ENCODE measurements at places on chromosomes 13 and 19.
A peak's percentile ranks its signal among the peaks of the same experiment; 100 is the strongest.

DNA sequence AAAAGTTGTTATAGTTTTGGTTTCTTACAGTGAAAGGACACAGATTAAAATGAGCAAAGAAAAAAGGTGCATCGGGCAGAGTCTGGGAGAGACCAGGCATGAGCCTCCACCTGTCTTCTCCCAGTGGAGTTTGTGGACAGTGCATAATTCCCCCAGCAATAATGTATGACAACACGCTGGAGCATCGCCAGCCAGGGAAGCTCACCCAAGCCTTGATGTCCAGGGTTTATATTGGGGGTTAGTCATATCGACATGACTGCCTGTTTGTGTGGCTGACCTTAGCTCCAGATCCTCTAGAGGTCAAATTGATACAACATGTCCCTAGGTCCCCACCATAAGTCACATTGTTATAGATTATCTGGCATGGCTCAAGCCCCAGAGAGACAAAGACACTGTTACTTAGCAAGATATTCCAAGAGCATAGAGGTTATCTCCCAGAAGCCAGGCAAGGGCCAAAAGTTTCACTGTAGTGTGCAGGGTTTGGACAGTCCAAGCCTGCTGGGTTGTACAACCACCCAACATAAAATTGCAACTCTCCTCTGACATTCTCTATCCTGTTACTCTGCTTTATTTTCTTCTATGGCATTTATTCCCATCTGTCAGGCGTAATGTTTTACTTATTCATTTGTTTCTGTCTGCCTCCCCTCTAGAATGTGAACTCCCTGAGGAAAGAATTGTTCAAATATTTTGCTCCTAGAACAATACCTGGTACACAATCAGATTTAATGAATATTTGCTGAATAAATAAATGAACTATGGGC, 5.6 kb upstream of the KLK13 start:
- DNase-seq: peak; percentile 92

- peak; percentile 51 for DNase-seq
These were observed 1066.7 kb upstream of the PCDH20 start for GRCh38 chr13:62482351-62482750.

- no peak for DNase-seq
These were observed 27.1 kb upstream of the IGFL1 start for GRCh38 chr19:46202426-46202825.

GRCh38 chr13:41458187-41458760, 924 bp downstream of the RGCC start:
- no peak for DNase-seq

DNA sequence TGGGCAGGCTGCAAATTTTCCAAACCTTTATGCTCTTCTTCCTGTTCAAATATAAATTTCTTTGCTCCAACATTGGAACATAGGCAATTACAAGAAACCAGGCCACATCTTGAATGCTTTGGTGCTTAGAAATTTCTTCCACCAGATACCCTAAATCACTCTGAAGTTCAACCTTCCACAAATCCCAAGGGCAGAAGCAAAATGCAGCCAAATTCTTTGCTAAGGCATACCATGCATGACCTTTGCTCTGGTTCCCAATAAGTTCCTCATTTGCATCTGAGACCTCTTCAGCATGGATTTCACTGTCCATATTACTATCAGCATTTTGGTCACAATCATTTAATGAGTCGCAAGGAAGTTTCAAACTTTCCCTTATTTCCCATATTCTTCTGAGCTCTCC, 130.9 kb downstream of the DIAPH3 start:
- DNase-seq: no peak

DNA sequence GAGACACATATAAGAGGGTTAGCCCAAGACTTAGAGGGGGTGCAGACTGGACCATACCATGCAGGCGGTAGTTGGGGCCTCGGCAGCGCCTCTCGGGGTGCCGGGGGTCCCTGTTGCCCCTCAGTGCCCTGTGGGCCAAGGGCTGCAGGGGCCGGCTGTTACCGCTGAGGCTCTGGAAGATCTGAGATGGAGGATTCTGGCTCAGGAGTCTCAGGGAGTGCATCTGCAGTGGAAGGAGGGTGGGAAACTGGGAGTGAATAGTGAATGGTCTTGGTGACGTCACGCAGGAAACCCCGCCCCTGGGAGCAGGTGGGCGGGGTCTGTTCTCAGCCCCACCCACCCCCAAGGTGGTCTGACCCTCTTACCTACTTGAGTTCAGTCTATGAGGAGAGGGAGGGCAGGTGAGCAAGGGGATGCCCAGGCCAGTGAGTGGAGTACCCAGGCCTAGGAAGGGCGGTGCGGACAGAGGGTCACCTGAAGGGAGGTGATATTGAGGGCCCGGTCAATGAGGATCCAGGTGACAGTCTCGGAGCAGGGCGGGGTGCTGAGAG, 1.7 kb upstream of the DBP start:
- no peak for DNase-seq

- no peak for DNase-seq
These were observed 14.7 kb downstream of the RAP2A start for GRCh38 chr13:97448503-97449251.

DNA sequence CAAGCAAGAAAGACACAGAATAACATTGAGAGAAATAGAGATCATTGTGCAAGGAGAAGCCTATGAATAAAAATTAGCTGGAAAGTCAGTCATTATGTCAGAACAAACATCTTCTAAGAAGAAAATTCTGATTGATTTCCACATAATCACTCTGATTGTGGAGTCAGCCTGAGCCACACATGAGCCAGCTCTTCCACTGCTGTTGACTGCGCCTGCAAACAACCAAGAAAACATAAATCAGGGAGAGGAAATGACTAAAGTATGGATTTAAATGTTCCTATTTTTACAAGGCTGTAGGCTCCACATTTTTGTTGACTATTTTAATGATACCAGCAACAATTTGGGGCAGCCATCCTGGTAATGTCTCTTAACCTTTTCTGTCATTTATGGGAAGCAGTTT, 962.3 kb downstream of the EFNB2 start:
- DNase-seq: no peak
